NCI-H1048 (cell line): ENCODE measurements at places on chromosomes 5 and 9.

GRCh38 chr5:33340195-33340594, 100.6 kb upstream of the TARS1 start:
- DNase-seq, result no peak

DNA sequence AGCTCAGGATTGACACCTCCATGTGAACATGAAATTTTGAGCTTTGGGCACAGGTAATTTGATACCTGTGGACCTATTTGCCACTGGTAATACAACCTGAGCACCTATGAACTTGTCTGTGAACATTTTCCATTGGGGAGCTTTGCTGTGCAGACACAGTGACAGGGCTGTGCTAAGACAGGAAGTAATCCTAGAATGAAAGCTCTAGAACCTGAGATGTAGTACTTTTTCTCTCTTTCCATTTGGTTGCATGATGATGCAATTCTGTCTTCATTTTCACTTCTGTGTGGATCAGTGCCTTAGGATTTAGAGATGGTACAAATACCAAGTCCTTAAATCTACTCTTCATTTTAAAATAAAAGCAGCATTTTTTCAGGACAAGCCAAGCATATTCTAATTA, 216.9 kb downstream of the NR3C1 start:
- DNase-seq, result no peak

GRCh38 chr5:84287951-84288350, 96.7 kb downstream of the EDIL3 start:
- DNase-seq, result no peak

DNA sequence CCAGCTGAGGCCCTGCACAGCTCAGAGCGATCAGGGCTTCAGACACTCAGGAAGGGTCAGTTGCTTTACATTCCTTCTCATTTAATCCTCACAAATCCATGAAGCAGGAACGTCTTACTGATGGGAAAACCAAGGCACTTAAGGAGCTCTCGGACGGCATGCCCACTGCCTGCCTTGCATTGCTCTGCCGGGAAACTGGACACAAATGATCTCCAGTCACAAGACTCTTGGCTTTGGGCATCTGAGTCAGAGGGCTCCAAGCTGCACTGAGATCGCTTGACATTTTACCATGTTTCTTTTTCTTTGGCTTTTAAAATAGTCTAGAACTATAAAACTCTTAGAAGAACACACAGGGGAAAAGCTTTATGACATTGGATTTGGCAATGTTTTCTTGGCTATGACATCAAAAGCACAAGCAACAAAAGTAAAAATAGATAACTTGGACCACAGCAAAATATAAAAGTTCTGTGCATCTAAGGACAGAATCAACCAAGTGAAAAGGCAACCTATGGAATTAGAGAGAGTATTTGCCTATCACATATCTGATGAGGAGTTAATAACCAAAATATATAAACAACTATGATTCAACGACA, 43.6 kb upstream of the HRH2 start:
- DNase-seq, result no peak

DNA sequence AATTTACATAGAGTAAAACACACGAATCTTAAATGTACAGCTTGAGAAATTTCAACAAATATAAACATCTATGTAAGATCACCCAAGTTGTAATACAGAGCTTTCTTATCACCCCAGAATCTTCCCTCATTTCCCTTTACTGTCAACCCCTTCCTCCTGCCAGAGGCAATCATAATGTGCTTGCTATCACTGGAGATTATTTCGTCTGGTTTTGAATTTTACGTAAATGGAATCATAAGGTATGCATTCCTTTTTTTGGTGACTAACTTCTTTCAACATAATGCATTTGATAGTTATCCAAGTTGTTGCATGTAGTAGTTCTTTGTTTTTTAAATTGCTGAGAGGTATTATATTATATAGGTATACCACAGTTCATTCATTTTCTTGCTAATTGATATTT, 37.5 kb upstream of the GPR151 start:
- DNase-seq, result no peak
